Epithelial cell of esophagus (primary cell): ENCODE measurements at places on chromosomes 16 and 17.

GRCh38 chr16:15490123-15490711 lies 55.8 kb downstream of the BMERB1 start:
- no peak for DNase-seq

- DNase-seq: peak; percentile 50
Measured at GRCh38 chr16:24685539-24686432, 43.7 kb upstream of the TNRC6A start.

GRCh38 chr17:75592348-75593020 lies 4.9 kb downstream of the MYO15B start:
- DNase-seq: no peak

DNA sequence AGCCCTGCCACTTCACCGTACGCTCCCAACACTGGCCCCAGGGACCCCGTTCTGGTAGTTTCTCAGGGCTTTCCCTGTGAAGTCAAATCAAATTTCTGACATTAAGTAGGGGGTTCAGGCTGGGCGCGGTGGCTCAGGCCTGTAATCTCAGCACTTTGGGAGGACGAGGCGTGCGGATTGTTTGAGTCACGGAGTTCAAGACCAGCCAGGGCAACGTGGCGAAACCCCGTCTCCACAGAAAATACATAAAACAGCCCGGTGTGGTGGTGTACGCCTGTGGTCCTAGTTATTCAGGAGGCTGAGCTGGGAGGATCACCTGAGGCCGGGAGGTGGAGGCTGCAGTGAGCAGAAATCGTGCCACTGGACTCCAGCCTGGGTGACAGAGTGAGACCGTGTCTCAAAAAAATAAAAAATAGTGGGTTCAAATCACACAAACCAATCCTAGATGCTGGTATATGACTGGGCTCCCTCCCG lies 632 bp downstream of the CYBC1 start:
- no peak for DNase-seq

- DNase-seq: no peak
Measured at GRCh38 chr16:9738690-9739089, 443.5 kb downstream of the GRIN2A start.

DNA sequence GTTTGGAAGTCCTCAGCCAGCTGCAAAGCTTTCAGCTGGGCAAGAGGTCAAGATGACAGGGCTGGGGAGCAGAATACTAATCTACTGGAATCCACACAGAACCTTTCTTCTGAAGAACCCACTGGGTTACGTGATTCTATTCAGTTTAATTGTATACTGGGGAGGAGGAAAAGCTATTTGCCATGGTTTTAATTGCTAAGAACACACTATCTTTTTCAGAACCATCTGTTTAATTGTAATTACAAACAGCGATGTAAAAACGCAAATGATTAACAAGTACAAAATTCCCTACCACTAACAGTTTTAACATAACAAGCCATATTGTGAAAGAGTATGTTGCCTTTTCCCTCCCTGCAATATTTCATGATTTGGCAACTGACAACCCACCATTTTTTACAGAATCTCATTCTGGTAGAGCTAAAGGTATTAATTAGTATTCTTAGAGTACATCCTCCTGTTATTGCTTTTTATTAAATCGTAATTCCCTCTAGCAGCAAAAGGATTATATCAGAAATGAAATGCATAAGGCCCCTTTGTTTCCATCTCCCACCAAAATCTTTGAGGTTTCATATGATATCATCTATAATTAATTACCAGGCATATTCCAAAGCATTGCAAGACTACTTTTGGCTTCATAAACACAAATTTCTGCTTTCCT lies 12.1 kb downstream of the HYDIN start:
- DNase-seq: no peak

DNA sequence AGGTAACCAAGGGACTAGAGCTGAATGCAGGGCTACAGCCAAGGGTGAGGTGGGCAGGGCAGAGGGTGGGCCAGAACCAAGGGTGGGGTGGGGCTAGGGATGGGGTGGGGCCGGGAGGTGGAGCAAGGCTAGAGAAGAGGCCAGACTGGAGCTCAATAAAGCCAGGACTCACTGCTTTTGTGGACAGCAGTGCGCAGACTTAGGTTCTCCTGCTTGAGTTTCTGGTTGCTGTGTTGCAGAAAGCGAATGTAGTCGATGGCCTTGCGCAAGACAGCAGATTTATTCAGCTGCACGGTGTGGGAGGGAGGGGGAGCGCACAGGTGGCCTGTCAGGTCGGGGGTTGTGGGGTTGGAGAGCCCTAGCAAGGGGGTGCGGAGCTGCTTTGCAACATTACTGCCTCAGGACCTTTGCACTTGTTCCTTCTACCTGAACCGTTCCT lies 18.7 kb downstream of the SREBF1 start:
- DNase-seq: peak; percentile 52

DNA sequence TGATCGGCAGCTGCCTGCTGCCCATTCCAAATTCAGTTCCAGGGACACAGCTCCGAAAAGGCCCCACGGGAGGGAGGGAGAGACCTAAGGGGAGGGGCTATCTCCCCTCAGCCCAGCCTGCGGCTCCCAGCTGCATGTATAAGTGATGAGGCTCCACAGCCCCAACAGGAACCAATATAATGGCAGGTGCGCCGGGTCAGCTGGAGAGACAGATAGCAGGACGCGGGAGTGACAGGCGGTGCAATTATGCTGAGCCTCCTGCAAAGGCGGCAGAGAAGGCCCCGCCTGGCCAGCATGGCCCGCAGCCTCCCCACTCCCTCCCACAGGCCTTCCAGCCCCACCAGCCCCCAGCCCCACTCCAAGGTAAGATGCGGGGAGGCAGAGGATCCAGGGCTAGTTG lies 8.1 kb upstream of the C1QL1 start:
- no peak for DNase-seq

DNA sequence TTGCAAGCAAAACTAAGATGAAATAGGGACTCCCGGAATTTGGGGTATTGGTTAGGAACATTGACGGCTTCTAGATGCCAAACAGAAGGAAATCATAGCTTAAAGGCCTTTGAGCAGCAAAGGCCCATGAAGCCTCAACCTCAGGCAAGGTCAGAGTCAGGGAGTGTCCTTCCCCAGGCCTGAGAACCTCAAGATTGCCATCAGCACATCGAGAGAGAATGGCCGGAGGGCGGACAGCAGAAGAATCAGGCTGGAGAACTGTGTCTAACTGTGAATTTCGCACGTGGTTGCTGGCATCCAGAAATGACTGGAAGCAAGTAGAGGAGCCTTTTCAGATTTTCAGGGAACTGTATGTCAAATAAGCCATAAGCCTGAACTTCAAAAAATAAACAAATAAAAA lies 24.8 kb upstream of the ANKRD40CL start:
- no peak for DNase-seq

- DNase-seq: no peak
Measured at GRCh38 chr17:38915639-38915995, 9.8 kb upstream of the LASP1NB start.

GRCh38 chr16:14244196-14245010 lies 173.3 kb downstream of the MRTFB start:
- DNase-seq: peak; percentile 6

DNA sequence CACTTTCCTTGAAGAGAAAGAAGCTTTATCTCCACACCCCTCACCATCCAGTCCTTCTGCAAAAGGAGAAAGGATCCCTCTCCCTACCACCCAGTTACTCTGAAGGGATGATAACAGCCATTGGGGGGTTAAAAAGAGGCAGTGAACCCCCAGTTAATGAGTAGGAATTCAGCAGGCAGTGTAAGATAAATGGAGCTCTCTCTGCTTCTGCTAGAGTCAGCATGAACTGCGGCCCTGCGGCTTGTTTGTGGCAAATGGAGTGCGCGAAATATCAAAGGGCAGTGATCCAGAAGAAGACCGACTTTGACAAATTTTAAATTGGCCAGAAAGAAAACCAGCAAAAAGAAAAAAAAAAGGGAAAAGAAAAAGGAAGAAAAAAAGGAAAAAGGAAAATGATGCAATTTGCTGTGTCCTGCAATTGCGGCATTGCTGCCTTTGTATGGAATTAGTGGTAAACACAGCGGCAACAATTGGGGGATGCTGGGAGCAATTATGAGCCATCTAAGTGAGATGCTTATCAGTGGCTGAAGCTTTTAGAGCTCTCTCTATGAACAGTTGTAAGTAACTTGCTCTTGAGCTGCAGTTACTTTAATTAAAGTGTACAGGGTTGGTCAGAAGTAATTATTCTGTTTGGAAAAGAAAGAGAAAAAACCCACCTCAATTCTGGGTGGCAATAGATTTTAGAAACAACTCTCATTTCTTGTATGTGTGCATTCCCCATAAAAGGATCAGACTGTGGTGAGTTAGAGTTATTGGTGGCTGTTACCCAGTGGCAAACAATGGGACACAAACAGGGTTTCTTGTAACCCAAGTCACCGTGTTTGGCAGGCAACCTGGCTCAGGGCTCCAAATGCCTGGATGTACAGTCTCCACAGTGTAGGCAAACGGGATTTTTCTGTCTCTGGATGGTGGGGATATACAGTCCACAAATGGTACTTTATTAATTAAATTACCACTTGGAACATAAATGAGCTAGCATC lies 161.3 kb downstream of the AATF start:
- DNase-seq: no peak

- peak; percentile 53 for DNase-seq
Measured at GRCh38 chr16:2178321-2179106, 17.9 kb downstream of the CASKIN1 start.

DNA sequence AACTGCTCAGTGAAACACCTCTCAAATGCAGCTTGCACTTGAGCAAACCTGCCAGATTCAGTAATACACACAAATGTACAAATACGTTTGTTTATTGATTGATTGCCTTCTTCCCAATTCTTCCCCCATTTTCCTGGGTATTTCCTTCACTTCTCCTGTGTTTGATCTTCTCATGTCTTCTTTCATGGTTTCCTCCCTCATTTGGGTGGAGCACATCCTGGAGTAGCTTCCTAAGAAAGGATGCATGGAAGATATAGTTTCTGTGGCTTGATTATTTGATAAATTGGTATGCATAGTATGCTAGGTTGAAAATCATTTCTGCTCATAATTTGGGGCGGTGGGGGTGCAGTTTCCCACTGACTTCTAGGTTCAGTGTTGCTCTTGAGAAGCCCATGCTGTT lies 28.8 kb downstream of the JPH3 start:
- no peak for DNase-seq

DNA sequence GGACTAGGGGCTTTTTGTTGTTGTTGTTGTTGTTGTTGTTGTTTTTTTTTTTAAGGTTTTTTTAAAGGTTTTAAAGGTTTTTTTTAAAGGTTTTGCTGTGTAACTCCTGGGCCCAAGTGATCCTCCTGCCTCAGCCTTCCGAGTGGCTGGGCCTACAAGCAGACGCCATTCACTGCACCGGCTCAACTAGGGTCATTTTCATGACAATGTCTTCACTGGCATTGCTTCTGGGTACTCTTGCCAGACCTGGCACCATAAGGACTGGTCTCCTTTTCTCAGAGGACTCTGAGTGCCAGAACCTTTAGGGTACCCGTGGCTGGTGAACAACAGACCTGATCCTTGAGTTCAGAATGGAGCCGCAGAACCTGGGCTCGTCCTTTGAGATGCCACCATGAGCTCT lies 20.4 kb downstream of the POLR3E start:
- DNase-seq: no peak

DNA sequence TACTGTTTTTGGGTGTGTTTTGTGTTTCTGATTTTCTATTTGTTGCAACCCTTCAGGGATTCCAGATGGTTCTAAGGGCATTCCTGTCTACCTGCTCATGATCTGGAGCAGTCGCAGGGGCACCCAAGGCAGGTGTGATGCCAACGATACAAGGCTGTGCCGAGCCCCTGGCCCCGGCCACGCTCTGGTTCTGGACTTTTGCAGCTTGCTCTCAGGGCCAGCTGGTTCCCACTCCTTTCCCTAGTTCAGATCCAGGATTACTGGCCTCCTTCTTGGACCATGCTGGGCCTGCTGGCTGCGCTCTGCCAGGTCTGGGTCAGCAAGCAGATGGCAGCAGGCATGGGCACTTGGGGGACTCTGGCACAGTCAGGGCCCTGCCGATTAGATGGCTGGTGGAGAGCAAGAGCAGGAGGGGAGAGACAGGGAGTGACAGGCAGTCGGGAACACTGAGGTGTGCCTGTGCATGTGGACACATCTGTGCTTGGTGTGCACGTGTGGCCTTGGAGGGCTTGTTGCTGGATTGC lies 15.2 kb upstream of the RAP1GAP2 start:
- no peak for DNase-seq

DNA sequence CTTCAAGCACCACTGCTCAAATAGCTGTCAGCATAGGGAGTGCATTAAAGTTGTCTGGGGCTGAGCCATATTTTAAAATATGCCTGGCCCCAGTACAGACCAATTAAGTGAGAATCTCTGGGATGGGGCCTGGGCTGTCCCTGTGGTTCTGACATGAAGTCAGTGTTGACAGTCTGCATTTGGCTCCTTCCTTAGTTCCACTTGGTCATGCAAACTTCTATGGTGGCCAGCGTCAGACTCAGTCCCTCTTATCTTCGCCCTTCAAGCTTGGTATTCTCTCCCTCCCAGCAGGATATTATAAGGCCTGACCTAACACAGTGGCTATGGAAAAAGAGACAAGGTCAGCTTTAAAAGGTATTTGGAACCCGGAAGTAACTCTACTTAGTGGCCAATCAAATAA lies 177.2 kb downstream of the PMP22 start:
- DNase-seq: no peak

- no peak for DNase-seq
Measured at GRCh38 chr17:37133136-37133535, 184.4 kb downstream of the AATF start.

- DNase-seq: no peak
Measured at GRCh38 chr16:23480257-23480656, 27.3 kb upstream of the COG7 start.

DNA sequence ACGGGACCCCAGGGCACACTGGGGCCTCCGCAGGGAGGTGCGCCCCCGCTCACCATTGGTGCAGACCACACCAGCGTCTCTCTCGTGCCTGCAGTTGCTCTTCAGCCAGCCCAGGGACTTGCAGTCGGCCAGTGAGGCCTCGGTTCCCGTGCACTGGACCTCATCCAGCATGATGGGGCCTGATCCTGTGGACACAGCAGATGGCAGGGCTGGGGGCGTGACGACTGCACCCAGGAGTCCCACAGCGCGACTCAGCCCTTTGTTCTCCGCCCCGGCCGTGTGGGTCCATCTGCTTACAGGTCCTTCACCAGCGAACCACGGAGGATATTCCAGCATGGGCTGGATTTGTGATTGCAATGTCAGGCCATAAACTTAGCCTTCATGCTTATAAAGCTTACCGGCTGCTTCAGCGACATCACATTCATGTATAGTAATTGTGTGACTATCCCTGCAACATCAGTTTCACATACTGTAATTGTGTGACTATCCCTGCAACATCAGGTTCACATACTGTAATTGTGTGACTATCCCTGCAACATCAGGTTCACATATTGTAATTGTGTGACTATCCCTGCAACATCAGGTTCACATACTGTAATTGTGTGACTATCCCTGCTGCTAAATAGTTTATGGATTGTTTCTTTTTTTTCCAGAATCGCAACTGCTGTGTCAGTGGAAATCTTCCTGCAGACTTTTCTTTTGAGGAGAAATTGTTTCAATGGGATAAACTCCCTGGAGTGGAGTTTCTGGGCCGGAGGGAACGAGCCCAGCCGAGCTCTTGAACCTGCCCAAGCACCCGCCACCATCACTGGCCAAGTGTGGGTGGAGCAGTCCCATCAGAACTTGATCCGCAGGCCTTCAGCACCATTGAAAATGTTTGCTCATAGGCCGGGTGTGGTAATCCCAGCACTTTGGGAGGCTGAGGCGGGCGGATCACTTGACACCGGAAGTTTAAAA lies 4.8 kb downstream of the LGALS3BP start:
- peak; percentile 90 for DNase-seq

GRCh38 chr17:46056800-46057304 lies 57.8 kb downstream of the STH start:
- peak; percentile 27 for DNase-seq
